ENCODE measurements at places on chromosomes 7 and 10. TPM values are rescaled to one million over a fixed set of nuclear protein-coding genes. Genes with fewer than 3 reads are reported as not detected.

GRID2IP gene
- 0.65 TPM for total RNA-seq

RPEL1 gene
- not detected for total RNA-seq

LIPN gene
- not detected for total RNA-seq

PYROXD2 gene
- total RNA-seq: 2.2 TPM

MINDY3 gene
- 25.9 TPM for total RNA-seq

GHRHR gene
- not detected for total RNA-seq

CLDN12 gene
- total RNA-seq: 38.4 TPM

FAM24B gene
- total RNA-seq: 19.0 TPM

BLVRA gene
- 19.1 TPM for total RNA-seq

LLCFC1 gene
- total RNA-seq: not detected

CPA4 gene
- 0.59 TPM for total RNA-seq

IDI2 gene
- total RNA-seq: not detected

PAPOLB gene
- not detected for total RNA-seq

DMBT1 gene
- total RNA-seq: not detected

ACTR3C gene
- total RNA-seq: 9.2 TPM

ACSL5 gene
- 46.6 TPM for total RNA-seq

NEUROG3 gene
- not detected for total RNA-seq

ANXA8L1 gene
- 17.4 TPM for total RNA-seq

ZNF33B gene
- total RNA-seq: 43.2 TPM

AGBL3 gene
- 6.1 TPM for total RNA-seq

DAGLB gene
- total RNA-seq: 32.6 TPM

WEE2 gene
- total RNA-seq: 2.5 TPM

PAPSS2 gene
- 4.3 TPM for total RNA-seq

AP1S1 gene
- total RNA-seq: 52.3 TPM

PRSS37 gene
- not detected for total RNA-seq

ANLN gene
- total RNA-seq: 105 TPM

FLNC gene
- total RNA-seq: 108 TPM

AKR1C2 gene
- total RNA-seq: 28.8 TPM

GPR26 gene
- not detected for total RNA-seq
